Adrenal gland (tissue), 19 donors: ENCODE measurements at places on chromosomes 7 and 10.

DNA sequence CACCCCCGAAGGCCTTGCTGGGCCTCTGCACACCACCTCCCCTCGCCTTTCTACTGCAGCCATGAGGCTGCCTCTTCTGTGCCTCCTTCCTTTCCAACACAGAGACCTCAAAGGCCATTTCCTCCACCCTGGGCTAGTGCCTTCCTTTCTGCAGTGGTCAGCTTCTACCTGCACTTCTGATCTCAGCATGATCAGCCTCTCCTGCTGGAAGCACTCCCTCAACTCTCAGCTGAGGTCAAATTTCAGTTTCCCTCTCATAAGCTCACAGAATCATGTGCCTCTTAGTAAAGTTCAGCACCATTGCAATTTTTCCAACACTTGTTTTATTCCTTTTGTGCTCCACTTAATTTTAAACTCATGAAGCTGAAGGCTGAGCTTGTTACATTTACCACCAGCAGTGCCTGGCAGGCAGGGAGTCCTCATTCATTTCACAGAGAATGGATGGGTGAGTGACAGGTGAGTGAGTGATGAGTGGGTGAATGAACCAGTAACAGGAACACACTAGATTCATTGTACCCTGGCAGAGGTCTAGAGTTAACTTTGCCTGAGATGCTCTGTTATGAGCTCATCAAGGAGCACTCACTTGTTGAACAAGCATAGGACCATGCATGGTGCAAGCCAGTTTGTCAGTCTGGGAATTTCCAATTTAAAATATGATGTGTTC lies 124.0 kb upstream of the PRSS58 start:
- H3K27me3 ChIP-seq = no peaks in the 10 kb centered on the region
- H3K4me1 ChIP-seq = no peaks in the 10 kb centered on the region
- no peaks in the 10 kb centered on the region for H3K36me3 ChIP-seq
- no peak overlapping the region for H3K4me3 ChIP-seq
- H3K27ac ChIP-seq = no peak overlapping the region

DNA sequence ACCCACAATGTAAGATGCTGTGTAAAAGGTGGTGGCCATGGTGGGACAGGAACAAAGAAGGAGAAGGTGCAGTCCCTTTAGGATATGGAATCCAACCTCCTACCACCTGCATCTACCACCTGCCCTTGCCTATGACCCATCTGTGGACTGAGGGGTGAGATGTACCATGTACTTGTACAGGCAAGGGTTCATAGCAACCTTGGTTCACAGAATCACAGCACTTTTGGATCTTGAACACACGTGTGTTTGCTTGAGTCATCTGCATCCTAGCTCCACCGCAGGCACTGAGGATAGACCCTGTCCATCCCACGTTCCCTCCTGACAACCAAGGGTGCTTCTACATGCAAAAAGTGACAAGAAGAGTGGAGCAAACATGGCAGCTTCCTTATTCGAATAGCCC lies 162.3 kb downstream of the GFRA1 start:
- H3K4me1 ChIP-seq = no peaks in the 10 kb centered on the region
- no peaks in the 10 kb centered on the region for H3K27me3 ChIP-seq
- no peak overlapping the region for H3K27ac ChIP-seq
- no peak overlapping the region for H3K4me3 ChIP-seq
- DNase-seq = no peak

DNA sequence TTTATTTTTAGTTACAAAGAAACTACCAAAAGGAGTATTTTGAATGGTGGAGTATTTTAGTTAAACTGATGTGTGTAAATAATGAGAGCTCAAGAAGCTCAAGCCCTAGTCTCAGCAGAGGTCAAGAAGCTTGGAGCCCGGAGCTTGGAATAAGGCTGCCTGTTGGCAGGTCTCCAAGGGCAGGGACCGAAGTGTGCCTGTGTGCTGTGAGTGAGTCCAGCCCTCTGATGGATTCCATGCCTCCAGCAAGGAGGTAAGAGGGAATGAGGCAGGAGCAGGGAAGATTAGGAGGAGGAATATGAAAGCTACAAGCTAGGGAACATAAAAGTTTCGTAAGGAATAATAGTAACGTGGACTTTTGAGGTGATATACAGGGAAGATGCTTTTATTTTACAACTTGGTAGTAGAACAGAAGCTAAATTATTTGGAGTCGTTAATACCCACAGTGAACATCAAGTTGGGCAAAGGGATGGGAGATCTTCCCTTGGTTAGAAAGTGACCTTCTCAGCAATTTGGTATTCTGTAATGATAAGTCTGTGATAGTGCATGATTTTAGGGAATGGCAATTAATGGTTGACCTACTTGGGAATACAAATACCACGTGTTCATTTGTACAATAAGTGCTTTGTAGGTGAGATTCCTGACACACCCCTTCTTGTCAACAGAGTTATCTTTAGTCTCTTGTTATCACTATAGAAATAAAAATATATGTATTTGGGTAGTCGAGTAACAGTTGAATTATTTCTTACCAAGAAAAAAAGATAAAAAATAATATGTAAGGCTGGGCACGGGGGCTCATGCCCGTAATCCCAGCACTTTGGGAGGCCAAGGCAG lies 4.6 kb downstream of the SEC23IP start:
- H3K4me1 ChIP-seq = peaks cover 19% of the 10 kb centered on the region
- no peaks in the 10 kb centered on the region for H3K27me3 ChIP-seq
- peak; percentile 77 for DNase-seq
- peaks cover 11% of the 10 kb centered on the region for H3K36me3 ChIP-seq
- H3K4me3 ChIP-seq = no peak overlapping the region

- no peak overlapping the region for H3K4me3 ChIP-seq
- no peak overlapping the region for H3K27ac ChIP-seq
- no peaks in the 10 kb centered on the region for H3K27me3 ChIP-seq
- no peaks in the 10 kb centered on the region for H3K36me3 ChIP-seq
- DNase-seq = no peak
Measured at GRCh38 chr7:36999626-37000485, 275.6 kb upstream of the AOAH start.

DNA sequence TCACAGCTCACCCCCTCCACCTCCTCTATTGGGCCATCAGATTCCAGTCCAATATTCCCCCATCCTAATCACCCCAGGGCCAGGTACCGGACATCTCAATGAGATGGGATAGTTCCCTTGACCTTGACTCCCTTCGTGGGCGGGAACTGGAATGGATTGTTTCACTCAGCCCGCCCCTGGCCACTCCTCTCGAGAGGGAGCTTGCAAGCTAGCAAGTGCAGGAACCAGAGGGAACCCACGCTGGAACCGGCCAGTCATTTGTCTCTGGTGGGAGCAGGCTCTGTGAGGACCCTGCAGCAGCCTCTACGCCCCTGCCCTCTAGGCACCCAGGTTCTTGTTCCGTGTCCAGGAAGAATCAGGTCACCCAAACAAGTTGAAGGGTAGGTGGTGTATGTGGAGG lies 11.0 kb upstream of the RADIL start:
- no peaks in the 10 kb centered on the region for H3K27me3 ChIP-seq
- H3K36me3 ChIP-seq = no peaks in the 10 kb centered on the region
- H3K27ac ChIP-seq = no peak overlapping the region
- H3K4me1 ChIP-seq = no peaks in the 10 kb centered on the region
- DNase-seq = no peak

- peaks cover 12% of the 10 kb centered on the region for H3K4me1 ChIP-seq
- no peak for DNase-seq
- H3K4me3 ChIP-seq = no peak overlapping the region
- no peak overlapping the region for H3K27ac ChIP-seq
- H3K27me3 ChIP-seq = no peaks in the 10 kb centered on the region
- H3K36me3 ChIP-seq = no peaks in the 10 kb centered on the region
Measured at GRCh38 chr7:50562136-50562535, 3.1 kb downstream of the DDC start.

- peak; percentile 52 for DNase-seq
- H3K4me1 ChIP-seq = peaks cover 15% of the 10 kb centered on the region
- no peaks in the 10 kb centered on the region for H3K36me3 ChIP-seq
- no peak overlapping the region for H3K4me3 ChIP-seq
Measured at GRCh38 chr10:130631142-130632096, 495.2 kb downstream of the GLRX3 start.

DNA sequence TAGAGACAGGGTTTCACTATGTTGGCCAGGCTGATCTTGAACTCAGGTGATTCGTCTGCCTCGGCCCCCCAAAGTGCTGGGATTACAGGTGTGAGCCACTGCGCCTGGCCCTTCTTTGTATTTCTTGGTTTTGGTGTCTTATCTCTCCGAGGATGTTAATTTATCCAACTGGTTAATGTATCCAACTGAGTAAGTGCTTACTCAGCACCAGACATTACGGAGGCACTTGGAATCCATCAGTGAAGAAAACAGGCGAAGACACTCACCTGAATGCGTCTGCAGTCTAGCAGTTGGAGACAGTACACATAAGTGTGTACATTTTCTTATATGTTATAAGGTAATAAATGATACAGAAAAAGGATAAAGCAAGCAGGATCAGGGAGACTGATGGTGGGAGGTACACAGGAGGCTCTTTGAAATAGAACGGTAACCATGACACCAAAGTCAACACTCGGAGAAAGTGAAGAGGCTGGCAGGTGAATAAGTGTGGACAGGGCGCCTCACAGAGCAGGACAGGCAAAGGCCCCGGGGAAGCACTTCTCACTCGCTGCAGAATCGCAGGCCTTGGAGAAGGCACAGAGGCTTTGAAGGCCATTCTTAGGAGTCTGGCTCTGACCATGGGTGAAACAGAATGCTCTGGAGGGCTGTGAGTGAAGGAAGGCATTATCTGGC lies 73.1 kb downstream of the LANCL2 start:
- H3K36me3 ChIP-seq = no peaks in the 10 kb centered on the region
- DNase-seq = no peak
- no peak overlapping the region for H3K27ac ChIP-seq
- no peaks in the 10 kb centered on the region for H3K27me3 ChIP-seq
